ENCODE measurements at places on chromosomes 1 and 21.
A peak's percentile ranks its signal among the peaks of the same experiment; 100 is the strongest.

- DNase-seq, result peak; percentile 29
These were observed 91.6 kb upstream of the FOXD3 start for GRCh38 chr1:63230722-63231121.

DNA sequence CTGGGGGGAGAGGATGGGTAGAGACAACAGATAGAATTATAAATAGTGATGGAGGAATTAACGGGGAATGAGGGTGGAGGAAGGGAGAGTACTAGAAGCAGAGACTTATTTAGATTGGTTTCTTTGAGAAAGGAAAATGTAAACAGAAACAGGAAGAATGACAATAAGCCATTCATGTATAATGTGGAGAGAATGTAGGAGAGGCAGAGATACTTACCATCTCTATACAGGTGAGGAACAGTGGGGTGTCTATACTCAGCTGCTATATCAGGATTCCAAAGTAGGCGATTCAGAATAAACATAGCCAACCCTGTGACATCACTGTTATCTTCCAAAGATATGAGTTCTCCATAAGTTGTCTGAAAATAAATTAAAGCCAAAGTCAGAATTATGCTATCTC lies 16.8 kb downstream of the ASPM start:
- no peak for DNase-seq

- DNase-seq, result no peak
These were observed 18.2 kb downstream of the ADAR start for GRCh38 chr1:154589780-154590179.

- DNase-seq, result no peak
These were observed 125.4 kb downstream of the TBX15 start for GRCh38 chr1:118862755-118863154.

Data from inflammatory macrophage treated with lipopolysaccharide for 1 hour (primary cell).